ENCODE measurements at places on chromosomes 3 and 15.

DNA sequence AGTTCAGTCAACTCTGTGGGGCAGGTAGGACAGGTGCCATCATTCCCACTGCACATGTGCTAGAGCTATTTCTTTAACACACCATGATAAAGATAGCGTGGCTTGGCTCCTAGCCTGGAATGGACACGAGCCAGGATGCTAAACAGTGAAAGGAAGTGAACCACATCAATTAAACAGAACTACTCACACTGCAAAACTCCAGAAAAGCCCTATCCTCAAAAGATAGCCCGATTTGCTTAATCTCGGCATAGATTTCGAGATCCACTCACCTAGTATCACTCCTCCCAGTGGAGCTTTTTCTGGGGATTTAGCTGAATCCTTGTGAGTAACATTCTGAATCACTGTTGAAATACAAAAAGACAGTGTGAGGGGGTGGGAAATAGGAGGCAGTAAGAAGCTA, 118.0 kb downstream of the ABI3BP start:
- peak; percentile 32 for DNase-seq

GRCh38 chr15:22925875-22926274, 54.3 kb downstream of the CYFIP1 start:
- no peak for DNase-seq

DNA sequence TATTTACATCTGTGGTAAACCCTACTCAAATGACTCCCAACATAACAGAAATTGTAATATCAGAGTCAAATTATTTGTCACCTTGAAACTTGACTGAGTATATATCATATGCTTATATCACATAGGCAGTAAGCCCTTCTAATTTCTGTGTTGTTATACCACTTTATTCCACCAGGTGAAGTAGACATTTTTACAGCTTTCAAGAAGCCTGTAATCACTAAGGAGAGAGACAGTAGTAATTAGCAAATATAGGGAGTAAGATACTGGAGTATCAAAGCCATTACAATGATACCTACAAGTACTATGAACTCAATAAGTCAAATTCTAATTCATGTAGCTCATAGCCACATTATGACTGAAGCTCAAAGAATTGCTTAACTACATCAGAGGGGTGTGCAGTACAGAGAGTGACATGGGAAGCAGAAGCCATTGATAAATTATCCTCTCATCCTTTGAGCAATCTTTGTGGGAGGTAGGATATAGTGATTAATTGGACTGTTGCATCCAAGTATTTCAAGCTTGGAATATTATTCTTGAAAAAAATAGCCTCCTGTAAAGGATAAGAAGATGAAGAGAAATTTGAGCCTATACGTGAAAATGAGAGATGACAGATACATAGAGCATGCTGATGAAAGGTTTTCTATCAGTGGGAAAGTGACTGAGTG, 1005.9 kb downstream of the ZPLD1 start:
- DNase-seq, result no peak

DNA sequence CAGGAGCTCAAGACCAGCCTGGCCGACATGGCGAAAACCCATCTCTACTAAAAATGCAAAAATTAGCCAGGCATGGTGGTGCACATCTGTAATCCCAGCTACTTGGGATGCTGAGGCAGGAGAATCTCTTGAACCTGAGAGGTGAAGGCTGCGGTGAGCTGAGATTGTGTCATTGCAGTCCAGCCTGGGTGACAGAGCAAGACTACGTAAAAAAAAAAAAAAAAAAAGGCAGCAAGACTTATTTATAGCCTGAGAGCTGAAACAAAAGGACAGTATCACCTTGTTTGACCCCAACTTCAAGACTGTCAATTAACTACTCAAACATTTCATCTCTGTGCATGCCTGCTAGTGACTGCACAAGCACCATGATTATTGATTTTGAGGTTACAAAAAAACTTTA, 478.9 kb upstream of the GBE1 start:
- no peak for DNase-seq

GRCh38 chr15:47577000-47577399, 140.3 kb upstream of the SEMA6D start:
- DNase-seq, result no peak

DNA sequence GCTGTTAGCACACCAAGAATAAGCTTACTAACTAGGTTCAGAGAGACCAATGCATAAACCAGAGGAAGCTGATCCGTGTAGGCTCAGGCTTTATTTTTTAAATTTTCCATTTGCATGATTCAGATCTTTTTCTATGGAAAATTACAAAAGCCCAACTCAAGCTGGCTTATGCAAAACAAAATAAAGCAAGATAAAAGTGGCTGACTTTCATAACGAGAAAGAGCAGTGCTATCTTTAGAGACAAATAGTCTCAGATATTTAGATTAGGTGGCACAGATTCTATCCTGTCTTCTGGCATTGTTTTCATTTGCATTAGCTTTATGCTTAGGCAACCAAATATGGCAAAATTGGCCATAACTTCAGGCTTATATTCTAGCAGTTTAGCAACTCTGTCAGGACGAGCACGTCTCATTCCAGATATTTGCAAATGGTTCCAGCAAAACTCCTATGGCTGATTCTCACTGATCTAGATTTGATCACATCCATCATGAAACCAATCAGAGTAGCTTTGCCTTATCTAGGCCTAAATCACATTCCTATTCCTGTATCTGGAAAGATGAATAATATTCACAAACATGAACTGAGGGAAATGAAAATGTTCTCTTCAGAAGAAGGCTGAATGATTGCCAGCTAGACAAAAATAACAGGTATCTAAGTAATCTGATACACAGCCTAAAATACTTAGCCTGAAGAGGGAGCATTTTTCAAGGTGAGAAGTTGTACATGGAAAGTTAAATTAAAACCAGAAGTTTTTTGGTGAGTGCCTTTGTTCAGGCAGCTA, 216.4 kb upstream of the DPPA4 start:
- DNase-seq, result no peak

- DNase-seq, result no peak
These were observed 43.0 kb upstream of the MEIS2 start for GRCh38 chr15:37143351-37143750.
